Tibial artery (tissue), 4 donors: ENCODE measurements at places on chromosomes 2 and 18.

DNA sequence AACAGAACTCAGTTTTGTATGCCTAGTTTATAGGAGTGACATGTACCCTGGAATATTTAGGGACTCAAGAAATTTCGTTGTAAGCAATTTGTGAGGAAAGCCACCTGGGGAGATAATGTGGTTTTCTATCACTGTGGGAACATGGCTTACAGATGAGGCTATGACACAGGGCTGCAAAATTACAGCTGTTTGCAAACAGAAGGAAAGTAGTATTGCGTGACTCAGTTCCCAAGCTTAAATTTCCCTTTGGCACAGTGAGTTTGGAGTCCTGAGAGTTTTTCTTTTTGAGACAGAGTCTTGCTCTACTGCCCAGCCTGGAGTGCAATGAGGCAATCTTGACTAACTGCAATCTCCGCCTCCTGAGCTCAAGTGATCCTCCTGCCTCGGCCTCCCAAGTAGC lies 149.8 kb downstream of the MYO5B start:
- DNase-seq, result no peak

- no peak for DNase-seq
These were observed 179.8 kb downstream of the NEDD4L start for GRCh38 chr18:58223717-58224424.

DNA sequence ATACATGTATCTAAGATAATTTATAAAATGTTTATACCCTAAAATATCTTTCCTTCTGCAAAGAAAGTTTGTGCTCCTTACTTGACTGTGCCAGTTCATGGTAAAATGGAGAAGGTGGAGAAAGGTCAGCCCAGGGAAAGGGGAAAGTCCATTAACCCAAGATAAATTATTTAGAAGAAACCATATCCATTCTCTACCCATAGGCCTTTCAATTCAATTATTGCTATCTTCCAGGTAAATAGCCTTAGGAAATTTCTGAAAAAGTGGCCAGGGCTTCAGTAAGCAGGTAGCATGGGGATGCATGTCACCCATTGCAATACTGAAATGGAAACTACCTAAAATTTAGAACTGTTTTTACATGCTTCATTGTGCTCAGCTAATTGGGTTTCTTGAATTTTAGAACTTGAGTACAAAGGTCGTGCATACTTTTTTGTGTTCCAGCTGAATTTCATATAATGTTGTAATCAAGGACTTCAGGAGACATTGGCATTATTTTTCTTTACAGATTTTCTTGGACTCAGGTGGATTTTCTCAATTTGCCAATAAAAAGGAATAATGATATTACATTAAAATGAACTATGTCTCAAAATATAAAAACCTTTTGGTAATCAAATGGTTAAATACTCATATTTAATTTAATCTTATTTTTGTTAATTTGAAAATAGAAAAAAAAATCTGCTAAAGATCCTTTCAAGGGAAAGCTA lies 124.9 kb downstream of the CSRNP3 start:
- no peak for DNase-seq

DNA sequence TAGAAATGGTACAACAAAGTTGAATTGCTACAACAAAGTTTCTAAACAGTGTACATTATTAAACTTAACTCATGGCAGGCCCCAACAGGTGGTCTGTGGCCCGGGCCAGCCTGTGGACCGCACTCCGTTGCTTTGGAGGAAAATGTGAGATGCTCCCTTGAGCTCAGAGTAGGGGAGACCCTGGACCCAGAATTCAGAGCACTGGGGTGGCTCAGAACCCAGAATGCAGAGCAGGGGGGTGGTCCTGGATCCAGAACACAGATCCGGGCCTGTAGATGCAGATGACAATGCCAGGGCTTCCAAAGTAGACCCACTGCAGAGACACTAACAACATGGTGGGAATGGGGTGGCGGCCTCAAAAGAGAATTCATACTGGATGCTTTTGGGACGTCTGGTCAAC lies 311.0 kb downstream of the NDUFA10 start:
- DNase-seq, result peak; percentile 32

DNA sequence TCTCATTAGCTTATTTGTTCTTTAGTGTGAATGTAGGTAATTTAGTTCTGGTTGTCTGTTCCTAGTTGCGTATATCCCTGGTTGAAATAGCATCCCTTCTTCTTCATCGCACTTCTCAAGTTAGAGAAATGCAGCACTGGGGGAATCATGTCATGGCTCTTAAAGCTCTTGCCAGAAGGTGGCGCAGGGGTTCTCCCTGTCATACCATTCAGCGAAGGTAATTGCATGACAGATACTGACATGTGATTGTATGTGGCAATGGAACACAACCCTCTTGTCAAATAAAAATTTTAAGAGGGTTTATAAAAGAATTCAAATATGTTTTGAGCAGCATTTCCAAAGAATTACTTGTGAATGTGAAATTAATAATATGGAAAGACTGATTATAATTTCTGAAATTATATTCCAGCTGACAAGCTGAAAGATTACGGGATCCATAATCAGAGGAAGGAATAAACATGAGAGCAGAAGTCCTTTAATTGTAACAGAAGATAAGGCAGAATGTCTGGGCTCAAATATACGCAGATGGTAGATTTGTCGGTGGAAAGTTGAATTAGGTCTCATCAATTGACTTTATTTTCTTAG lies 411.7 kb downstream of the DSEL start:
- DNase-seq, result no peak

DNA sequence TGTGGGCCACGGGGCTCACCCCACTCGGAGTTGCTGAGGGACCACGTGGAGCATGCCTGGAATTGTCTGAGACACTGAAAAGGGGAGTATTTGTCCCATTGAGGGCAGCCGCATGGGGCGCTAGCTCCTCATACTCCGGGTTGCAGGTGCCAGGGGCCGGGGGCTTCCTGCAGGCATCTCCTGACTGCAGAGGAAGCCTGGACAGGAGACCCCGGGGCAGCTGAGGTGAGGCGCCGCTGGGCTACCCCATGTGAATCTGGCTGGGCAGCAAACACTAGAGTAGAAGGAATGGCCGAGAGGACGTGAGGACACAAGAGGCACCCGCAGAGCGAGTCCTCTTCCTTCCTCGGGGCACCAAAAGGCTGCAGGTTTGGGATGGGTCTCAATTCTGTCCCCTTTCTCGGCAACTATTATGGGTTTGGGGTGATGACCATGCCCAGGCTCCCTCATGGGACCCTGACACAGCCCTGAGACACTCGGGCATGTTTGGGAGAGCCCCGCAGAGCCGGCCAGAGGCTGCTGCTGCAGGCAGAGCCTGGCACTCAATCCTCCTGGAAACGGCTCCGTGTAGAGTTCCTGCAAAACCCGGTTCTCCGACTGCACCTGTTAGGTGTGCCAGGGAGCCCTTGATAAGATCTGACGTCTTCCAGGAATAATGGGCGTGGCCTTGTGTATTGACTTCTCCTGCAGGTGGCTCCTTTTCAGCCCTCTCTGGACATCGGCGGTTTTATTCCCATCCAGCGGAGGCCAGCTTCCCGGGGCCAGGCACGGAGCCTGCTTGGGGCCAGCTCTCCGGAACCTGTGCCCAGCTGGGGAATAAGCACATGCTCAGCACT lies 77.0 kb downstream of the CTIF start:
- no peak for DNase-seq

DNA sequence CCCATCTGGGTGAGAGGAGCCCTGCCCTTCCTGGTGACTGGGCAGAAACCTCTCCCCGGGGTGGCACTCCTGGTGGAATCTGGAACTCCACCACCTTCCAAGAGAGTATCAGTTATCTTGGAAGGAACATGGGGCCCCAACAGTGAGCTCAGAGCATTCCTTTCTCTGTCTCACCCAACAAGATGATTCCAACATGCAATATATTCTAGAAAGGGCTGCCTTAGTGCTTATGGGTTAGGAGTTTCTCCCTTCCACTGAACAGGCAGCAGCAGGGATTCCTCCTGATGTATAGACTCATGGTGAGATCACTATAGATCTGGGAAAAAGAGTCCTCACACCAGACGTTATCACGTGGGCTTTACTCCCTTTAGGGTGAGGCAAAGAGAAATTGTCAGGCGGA lies 147.1 kb downstream of the COL4A4 start:
- no peak for DNase-seq

GRCh38 chr2:10864251-10864650 lies 47.5 kb upstream of the KCNF1 start:
- no peak for DNase-seq

DNA sequence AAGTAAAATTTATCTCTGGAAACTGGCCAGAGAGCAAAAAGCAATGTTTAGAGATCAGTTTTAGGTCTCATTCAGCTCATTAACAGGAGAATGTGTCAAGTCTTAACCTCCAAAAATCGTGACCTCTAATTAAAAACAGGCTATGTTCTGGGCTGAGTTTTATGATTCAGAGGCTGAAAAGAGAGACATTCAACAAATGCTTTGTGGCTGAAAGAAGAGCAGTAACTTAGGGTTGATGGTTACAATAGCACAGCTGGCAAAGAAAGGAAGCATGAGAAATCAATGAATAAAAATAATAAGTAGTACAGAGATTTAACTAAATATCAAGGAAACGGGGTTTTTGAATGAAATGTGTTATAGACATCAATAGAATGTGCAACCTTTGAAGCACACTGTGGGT lies 13.1 kb downstream of the TGIF1 start:
- no peak for DNase-seq

DNA sequence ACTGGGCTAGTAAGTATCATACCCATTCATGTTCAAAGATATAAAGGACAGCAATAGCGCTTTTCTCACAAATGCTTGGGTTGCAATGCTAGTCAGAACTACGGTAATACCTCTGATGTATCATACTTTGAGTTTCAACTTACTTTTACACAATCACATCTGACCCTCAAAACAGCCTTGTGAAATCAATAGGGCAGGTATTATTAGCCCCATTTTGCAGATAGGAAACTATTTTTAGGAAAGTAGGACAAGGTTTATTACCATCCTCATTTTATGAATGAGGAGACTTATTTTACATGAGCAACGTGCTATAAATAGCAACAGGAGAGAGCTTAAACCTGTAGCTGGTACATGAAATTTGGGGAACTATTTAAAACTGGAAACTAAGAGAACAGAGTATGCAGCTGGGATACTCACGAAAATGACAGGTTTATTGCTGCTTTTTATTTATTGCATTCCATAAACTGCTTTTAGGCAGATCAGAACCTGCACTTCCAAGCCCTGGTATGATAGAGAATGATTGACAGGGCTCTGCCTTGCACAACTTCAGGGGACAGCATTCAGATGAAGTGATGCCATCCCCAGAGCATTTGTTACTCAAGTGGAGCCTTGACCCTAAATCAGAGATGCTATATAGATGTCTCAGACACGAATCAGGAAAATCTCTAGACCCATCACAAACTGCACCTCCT lies 42.4 kb upstream of the PPM1B start:
- no peak for DNase-seq

GRCh38 chr18:5166606-5167280 lies 30.3 kb downstream of the AKAIN1 start:
- DNase-seq, result no peak

DNA sequence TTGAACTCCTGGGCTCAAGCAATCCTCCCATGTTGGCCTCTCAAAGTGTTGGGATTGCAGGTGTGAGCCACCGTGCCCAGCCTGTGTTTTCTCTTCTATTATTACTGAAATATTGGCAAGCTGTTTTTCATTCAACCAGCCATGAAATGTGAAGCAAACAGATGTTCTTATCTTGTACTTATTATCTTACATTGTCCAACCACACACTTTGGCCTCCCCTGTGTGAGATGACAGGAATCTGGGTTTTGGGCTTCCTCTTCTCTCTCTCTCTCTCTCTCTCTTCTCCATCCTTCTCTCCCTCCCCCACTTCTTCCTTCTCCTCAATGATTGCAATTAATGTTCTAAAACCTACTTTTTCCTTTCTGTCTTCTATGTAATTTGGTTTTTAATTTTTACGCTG lies 33.1 kb downstream of the RAMP1 start:
- DNase-seq, result no peak

GRCh38 chr2:112724591-112725525 lies 4.0 kb downstream of the NT5DC4 start:
- no peak for DNase-seq

DNA sequence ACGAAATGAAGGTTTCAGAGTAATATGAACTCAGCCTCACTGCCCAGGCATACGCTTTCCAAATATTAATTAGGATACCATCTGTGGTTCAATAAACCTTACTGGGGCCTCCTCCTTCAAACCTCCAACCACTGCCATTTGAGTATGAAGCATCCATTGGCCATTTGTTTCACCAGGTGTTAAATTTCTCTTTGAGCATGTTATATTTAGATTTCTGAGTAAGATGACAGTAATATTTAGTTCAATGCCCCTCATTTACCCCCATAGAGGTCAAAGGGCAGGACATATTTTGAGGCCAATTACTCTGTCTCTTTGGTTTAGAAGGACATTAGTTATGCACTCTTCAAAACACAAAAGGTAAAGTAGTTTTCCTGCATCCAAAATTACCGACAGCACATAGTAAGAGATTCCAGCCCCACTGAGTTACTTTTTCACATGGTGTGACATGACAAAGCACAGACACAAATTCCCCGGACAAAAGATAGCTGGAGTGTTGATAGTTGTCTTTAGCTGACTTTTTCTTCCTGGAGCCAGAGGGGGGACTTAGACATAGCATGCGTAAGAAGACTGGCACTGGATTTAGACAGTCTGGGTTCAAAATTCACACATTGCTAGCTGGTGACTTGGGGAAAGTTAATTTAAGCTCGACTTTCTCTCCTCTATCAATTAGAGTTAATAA lies 33.1 kb upstream of the LNPK start:
- no peak for DNase-seq

- DNase-seq, result no peak
These were observed 49.7 kb upstream of the ZNF516 start for GRCh38 chr18:76544511-76545345.
